ENCODE measurements at places on chromosomes 11 and 22.
A peak's percentile ranks its signal among the peaks of the same experiment; 100 is the strongest.

GRCh38 chr11:118151431-118151830 is 1.2 kb downstream of the SCN4B start:
- DNase-seq, result no peak

- no peak for DNase-seq
Measured at GRCh38 chr22:49500942-49501395, 326.7 kb downstream of the BRD1 start.

- peak; percentile 39 for DNase-seq
Measured at GRCh38 chr11:61684870-61685616, 4.9 kb downstream of the DAGLA start.

DNA sequence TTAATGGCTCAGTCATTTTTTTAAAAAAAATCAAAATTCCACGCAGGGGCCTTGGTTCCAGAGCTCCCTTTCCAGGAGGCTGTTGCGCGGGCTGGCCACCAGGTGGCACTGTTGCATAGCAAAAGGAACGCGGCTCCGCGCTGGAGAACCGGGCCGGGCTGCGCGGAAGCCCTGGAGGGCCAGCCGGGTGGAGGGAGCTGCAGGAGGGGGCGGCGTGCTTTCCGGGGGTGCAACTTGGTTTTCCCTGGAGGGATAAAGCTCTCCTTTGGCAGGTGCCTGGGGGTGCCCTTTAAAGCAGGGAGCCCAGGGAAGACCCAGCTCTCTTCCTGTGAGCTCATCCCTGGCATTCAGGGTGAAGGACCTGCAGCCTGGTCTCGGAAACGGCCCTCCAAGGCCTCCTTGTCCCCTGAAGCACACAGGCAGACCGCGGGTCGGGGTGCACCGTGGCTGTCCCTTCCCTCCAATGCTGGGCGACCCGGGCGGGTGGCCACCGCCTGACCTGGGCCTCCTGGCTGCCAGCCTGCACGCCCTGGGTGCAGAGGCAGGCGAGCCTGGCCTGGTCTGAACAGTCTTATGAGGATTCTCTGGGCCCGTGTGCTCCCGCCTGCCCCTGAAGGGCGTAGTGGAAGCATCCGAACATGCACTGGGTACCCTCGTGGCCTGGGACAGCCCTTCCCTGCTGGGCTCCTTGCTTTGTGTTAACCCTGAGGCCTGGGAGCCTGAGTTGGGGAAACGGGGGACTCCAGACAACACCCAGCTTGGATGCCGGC is 23.4 kb downstream of the KRTAP5-5 start:
- peak; percentile 57 for DNase-seq

DNA sequence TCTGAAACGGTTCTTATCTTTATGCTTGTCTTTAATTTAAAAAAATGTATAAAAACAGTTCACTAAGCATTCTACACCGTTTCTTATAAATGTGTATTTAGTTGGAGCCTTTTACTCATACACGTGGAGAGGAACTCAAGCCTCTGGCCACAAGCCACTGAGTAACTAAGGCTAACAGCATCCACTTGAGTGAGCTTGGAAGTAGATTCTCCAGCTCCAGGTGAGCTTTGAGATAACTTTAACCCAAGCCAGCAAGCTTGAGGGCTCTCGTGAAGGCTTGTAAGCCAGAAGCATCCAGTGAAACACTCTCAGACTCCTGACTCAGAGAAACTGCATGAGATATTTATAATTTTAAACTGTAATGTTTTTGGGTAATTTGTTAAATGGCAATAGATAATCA is 82.6 kb downstream of the ARHGAP20 start:
- DNase-seq, result no peak

DNA sequence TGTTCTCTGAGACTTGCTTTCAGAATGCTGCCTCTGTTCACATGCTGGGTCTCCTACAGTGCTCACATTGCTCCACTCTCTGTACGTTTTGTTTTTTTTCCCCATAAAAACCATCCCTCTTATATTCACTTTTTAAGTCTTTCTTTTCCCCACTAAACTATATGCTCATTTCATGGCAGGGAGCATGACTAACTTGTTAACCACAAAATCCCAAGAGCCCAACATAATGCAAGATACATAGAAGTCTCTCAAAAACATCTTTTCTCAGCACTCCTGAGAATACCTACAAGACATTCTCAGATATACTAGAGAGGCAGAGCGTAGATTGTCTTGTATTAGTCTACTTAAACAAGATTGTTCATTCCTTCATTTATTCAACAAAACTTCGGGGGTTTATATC is 73.3 kb downstream of the FAM76B start:
- no peak for DNase-seq

DNA sequence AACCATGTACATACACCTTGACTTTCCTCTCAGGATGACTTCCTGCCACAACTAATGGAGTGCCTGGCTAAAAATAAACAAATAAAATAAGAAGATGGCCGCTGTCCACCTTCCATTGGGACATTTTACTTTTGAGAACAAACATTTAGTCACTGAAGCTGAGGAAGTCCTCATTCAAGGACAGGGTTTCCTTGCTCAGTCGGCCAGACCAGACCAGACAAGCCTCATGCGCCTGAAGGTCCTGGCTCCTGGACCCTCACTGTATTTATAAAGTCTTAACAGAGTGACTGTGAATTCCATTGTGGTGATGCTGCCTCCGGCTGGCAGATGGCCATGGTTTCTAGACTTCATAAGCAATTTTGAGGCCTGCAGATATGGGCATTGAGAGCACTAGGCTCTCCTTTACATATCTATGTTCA is 114.5 kb downstream of the MAML2 start:
- peak; percentile 98 for DNase-seq

- no peak for DNase-seq
Measured at GRCh38 chr11:119121811-119122124, 388 bp downstream of the HINFP start.

DNA sequence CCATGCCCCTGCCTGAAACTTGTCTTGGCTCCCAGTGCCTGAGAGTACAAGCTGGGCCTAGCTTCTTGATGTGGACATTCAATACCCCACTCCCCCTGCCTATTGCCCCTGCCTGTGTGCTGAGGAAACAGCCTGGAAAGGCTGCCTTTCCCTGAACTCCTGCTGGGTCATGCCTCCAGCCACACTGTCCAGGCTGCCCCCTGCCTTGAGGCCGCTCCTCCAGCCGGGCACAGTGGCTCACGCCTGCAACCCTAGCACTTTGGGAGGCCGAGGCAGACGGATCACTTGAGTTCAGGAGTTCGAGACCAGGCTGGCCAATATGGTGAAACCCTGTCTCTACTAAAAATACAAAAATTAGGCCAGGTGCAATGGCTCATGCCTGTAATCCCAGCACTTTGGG is 10.1 kb downstream of the CCS start:
- no peak for DNase-seq

GRCh38 chr11:32107647-32108046 is 16.8 kb downstream of the RCN1 start:
- DNase-seq, result no peak

GRCh38 chr11:19526119-19526518 is 186.5 kb upstream of the NAV2 start:
- DNase-seq, result no peak

DNA sequence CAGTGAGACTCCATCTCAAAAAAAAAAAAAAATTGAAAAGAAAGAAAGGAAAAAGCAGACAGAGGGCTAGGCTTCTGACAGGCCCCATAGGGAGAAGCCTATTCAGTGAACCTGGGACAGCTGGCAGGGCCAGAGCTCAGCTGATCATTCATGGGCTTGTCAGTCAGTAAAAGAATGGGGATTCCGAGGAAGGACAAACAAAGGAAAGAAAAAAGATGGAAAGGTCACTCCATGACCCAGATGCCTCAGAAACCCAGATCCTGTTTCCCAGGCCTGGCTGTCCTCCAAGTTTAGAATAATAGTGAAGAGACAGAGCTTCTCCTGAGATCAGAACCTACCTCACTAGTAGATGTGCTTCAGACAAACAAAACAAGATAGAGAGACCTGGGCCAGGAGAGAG is 34.3 kb upstream of the ASPHD2 start:
- no peak for DNase-seq

DNA sequence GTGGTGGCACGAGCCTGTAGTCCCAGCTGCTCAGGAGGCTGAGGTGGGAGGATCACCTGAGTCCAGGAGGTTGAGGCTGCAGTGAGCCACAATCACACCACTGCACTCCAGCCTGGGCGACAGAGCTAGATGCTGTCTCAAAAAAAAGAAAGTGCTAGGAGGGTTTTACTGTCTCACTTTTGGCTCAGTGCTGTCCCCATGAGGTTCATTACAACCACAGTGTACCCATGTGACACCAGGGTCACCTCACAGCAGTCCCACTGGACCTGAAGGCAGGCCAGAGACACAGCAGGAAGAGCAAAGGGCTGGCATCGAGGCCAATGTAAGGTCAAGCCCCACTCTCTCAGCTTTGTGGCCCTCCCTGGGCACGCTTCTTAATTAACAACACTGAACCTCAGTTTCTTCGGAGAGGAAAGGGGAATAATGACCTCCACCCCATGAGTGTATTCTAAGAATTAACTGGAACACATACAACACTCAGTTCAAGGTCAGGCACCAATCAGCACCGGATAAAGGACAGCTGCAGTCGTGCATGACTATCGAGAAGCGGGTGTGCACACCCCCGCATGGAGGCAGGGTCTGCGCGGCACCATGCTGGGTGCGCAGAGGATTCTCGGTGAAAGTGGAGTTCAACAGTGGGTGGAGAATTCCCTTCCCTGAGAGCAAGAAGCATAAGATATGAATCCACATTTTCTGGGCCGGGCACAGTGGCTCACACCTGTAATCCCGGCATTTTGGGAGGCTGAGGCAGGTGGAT is 30.9 kb upstream of the BAIAP2L2 start:
- no peak for DNase-seq

- DNase-seq, result no peak
Measured at GRCh38 chr11:113493206-113493605, 18.0 kb upstream of the DRD2 start.

DNA sequence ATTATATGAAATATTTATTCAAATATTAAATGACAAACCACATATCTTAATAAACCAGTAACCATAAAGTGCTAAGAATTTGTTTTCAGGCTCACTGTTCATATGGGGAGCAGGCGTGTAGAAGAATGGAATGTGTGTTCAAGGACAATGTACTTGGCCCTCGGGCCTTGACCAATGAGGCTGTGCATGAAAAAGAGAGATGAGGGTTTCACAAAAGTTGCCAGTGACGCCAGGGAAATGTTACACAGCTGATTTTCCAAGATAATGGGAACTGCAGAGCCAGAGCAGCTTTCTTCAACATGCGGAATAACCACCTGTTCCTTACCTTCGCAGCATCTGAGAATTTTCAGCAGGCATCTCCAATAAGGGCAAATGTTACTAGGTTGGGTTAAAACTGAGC is 4.2 kb downstream of the SF1 start:
- no peak for DNase-seq

GRCh38 chr11:35077709-35078469 is 61.1 kb upstream of the CD44 start:
- DNase-seq, result peak; percentile 87

DNA sequence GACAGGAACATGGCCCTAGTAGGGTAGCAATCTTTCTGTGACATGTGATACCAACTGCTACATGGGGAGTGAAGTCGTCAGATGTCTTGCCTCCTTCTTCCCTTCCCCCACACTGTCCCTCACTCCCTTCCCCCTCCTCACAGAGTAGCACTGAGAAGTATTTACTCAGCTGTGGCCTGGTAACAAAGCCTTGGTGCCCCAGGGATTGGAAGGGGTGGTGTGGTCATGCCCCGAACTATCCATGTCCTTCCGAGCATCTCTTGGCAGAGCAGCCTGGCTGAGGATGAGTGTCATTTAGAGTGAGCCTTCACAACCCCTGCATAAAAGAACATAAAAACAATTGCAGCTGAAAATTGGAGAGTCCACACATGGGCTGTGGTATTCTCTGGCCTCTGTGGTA is 46.1 kb downstream of the ARFGAP2 start:
- no peak for DNase-seq

DNA sequence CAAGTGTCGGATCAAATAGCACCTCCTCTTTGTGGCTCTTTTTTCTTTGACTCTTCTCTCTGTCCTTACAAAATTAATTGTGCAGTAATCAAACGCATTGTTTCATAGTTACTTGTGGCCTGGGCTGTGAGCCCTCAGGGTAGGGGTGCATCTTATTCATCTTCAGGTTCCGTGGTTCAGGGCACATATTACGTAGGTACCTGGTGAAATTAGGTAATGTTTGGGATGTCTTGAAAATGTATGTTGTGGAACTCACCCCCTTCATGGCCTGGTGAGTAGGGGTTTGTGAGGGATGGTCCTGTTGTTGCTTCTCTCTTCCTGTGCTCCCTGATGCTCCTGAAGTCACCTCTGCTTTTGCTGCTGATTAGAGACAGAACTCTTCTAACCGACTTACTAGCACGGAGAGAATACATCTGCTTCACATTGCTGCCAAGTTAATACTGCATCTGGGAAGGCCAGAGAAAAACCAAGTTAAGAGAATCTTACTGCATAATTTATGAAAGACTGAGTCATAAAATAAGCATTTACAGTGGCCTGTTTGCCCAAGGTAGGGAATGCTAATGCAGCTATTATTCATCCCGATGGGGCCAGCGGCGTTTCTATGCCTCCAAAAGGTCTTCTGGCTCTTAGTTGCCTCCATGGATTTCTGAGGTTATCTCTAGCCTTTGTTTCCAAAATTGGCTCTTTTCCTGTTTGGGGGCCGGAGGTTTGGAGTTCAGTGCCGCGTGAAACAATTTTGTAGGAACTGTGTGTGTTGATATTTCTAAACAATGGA is 66.9 kb downstream of the TBC1D22A start:
- DNase-seq, result peak; percentile 93

GRCh38 chr11:101870510-101870909 is 44.3 kb upstream of the CEP126 start:
- peak; percentile 86 for DNase-seq

DNA sequence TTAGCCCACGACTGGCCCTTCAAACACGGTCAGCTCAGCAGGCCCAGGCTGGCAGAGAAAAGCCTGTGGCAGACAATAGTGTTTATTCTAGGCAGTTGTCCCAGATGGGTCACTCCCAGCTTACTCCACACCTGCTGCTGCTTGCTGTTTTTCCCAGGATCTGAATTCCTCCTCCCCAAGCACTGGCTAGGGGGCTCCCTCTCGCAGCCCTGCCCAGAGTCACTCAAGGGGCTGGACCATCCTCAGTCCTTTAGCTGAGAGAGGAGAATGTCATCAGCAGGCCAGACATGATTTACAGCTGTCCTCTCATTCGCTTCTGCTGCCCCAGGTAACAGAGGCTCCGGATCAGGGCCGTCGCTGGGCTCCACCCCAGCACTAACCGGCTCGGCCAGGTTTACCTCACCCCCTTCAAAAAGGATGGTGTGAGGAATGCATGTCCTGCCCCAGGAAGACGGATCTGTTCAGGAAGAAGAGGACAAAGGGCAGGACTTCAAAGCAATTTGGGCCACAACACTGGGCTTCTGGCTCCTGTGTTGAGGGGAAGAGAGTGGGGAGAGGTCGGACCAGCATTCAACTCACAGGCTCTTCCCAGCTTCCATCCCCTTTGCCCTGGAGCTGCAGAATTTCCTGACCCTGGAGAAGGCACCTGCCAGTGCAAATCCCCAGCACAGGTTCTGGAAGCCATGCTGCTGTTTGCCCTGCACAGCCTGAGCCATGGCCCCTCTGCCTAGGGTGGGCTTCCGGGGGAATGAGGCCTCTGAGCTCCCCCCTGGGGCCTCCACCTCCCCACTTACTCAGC is 59.7 kb upstream of the BARX2 start:
- no peak for DNase-seq

Data from EL (cell line).